ENCODE measurements at places on chromosomes 2 and 18.

DNA sequence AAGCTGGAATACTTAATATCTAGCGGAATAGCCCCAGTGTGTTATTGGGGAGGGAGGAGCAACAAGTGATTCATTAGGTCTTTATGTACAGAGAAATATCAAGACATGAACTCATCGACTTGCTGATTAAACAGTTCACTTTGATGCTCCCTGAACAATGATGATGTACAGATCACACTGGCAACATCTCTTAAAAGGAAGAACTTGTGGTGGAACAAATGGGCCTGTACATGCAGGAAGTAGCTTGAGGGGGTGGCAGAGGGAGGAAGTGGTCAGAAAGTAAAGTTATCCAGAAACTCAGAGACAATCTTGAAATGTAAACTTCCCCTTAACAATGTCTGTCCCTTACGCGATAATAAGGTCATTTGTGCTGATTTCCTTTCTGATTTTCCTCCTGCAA lies 90.5 kb downstream of the NXPH2 start:
- no peak for DNase-seq

- no peak for DNase-seq
Observed at GRCh38 chr2:182911813-182912517, 45.5 kb upstream of the FRZB start.

GRCh38 chr2:28047681-28048080 lies 157.2 kb downstream of the BABAM2 start:
- DNase-seq: no peak

DNA sequence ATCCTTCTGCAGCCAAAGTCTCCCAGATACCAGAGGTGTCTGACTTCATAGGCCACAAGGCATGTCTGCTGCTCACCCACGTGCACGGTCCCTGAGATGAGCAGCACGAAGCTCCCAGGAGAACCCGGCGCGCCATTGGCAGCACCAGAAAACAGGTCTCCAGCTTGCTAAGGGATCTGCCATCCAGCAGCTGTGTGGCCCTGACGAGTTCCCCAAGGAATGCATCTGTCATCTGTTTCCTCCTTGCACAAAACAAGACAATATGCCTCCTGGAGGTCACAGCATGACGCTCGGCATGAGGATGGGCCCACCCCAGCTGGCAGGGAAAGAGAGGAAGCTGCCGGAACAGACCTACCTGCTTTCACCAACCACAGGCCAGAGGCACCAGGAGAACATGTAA lies 29.2 kb downstream of the HS6ST1 start:
- DNase-seq: no peak

GRCh38 chr2:17206771-17207170 lies 311.5 kb downstream of the RAD51AP2 start:
- no peak for DNase-seq

- DNase-seq: no peak
Observed at GRCh38 chr2:182072861-182073260, 87.2 kb downstream of the PPP1R1C start.

- no peak for DNase-seq
Observed at GRCh38 chr18:54173250-54173649, 51.2 kb downstream of the MBD2 start.

DNA sequence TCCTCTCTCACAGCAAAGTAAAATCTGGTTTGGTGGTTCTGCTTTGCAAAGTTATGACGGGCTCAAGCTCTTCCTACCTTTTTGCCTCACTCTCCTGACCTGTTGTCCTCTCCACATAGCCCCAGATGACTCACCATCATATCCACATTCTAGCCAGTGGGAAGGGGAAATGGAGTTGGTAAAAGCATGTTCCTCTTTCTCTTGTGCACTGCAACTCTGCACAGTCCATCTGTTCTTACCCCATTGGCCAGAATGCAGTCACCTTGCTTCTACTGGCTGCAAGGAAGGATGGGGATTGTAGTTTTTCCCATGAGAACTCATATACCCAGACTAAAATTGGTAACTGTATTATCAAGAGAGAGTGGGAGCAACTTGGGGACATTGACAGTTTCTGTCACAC lies 50.4 kb upstream of the SMIM21 start:
- no peak for DNase-seq

GRCh38 chr2:126771501-126772195 lies 115.7 kb downstream of the GYPC start:
- no peak for DNase-seq

GRCh38 chr2:946073-946948 lies 4.3 kb upstream of the SNTG2 start:
- no peak for DNase-seq

Measured in activated gamma-delta T cell treated with Interleukin-2 at 50 U/mL for 16 hours (primary cell).